Tongue (tissue), 3 donors: ENCODE measurements at places on chromosomes 5 and 9.

GRCh38 chr5:166772770-166773169 lies 1518.7 kb upstream of the WWC1 start:
- no peak for DNase-seq

DNA sequence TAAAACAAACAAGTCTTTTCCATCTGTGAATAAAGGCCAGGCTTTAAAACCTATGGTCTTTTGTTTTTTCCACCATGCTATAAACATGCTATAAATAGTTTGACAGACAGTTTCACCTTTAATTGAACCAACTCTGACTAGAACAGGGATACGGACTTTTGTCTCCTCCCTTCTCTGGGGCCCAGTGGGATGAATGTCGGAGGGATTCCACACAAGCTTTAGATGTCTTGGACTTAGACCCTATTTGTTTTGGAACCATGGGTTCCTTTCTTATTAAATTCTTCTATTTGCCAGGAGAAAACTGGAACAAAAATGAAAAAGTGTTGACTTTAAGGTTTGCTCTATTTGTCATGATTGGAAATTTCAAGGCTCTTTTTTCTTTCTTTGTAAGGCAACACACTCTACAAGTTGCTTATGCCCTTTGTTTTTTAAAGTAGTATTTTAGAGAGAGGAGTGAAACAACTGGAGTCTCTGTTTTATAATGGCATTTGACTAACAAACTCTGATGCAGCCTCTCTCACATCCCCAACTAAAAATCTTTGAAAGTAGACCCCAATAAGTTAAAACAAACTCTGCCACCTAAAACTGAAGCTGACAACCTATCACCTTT lies 145.3 kb downstream of the MLLT3 start:
- DNase-seq: peak; percentile 81

GRCh38 chr9:32989660-32990059 lies 11.8 kb downstream of the APTX start:
- DNase-seq: no peak

- DNase-seq: no peak
Measured at GRCh38 chr9:121593066-121593465, 58.4 kb upstream of the DAB2IP start.

GRCh38 chr5:174527916-174528540 lies 196.4 kb upstream of the MSX2 start:
- DNase-seq: peak; percentile 73

- no peak for DNase-seq
Measured at GRCh38 chr9:117718701-117719100, 14.5 kb downstream of the TLR4 start.

- peak; percentile 70 for DNase-seq
Measured at GRCh38 chr5:150350524-150351344, 6.8 kb upstream of the TCOF1 start.

DNA sequence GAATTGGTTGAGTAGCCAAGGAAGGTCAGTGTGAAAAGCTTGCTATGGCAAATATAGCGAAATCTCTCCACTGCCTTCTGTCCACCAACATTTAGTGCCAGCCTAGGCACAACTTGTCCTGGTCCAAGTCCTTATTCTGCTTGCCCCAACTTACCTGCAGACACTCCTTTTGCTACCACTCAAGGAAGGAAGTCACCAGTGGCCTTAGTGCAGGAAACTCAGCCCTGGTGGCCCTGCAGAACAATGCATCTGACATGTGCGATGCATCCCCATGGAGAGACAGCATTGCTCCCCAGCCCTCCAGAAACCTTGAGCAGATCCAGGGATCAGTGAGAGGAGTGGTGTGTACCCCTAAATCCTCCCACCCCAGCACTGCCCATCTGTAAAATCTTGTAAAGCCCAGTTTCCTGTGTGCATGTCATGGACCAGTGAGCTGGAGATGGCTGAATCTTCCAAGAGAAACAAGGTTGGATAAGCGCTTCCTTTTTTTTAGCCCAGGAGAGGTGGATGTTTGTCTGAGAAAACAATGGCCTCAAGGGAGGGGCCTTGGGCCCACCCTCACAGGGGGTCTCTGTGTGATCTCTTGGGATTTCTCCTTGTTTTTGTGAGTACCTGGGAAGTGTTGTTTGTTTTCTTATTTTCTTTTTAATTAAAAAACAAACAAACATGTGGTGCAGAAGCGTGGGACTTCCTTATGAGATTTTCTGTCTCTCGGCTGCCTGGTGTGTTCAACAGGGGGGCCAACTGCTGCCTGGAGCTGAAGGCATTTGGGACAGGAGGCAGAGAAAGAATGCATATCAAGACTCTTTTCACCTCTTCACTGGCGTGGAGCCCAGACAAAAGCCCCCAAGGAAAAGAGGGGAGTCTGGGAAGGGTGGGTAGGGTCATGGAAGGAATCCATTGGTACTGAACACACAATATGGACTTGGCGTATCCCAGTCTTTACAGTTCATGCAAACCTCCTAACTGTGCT lies 3.6 kb downstream of the FOXI1 start:
- DNase-seq: no peak

DNA sequence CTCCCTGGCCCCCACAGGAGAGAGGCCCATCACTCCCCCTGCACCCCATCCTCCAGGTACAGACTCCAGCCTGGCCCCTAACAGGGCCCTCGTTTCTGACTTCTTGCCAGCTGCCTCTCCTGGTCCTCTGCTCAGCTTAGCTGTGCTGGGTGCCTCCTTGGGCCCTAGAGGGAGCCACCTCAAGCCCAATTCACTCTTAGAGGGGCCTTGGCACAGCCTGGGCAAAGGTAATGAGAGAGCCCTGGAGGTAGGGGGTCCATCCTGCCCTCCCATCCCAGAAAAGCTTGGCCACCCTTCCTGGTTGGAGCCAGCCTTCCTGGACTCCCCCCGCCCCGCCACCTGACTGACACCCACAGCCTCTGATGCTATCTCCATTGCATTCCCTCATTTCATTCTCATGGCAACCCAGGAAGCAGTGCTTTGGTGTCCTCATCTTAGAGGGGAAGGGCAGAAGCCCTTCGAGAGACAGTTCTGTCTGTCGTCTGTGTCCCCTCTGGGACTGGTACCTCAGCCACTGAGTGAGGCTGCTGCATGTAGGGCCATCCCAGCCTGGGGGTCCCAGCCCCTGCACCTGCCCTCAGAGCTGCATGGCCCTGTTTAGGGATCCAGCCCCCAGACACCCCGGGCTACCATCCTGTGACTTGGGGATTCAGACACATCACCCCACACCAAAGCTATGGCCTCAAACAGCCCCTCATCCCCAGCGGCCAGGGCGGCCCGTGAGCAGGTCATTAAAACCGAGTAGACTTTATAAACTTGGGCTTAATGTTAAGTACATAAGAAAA lies 95.5 kb downstream of the BARX1 start:
- DNase-seq: no peak

DNA sequence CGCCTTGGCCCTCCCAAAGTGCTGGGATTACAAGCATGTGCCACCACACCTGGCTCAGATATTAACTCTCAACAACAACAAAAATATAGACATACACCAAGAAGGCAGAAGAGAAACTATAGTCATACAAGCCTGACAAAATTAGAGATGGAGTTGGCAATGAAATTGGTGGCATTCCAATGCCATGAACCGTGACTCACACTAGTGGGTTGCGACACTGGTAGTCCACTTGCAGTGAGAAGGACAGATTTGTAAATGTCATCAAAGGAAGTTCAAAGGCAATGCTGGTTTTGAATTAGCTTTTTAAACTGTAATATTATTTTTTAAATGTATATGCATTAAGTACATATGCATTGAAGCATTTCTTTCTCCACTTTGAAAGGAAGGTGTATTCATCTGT lies 8.5 kb upstream of the DNAJC25 start:
- DNase-seq: no peak

GRCh38 chr9:94951324-94952135 lies 225.0 kb downstream of the AOPEP start:
- DNase-seq: peak; percentile 81

- no peak for DNase-seq
Measured at GRCh38 chr5:73307645-73308355, 134.8 kb downstream of the TMEM174 start.

DNA sequence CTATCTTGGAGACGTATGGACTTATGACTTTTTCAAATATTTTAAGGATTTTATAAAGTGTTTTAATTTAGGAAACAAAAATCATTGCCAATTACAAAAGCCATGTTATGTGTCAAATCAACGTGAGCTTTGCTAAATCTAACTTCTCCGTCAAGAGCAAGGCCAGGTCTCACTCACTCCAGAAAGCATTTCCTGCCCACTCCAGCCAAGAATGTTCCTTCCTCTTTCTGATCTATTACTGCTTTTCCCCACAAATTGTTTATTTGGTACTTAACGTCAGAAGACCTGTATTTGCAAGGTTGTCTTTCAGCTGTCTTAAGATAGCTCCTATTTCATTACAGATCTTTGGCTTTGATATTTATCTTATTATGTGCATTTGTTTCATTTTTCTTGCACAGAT lies 193.5 kb upstream of the HAPLN1 start:
- no peak for DNase-seq

DNA sequence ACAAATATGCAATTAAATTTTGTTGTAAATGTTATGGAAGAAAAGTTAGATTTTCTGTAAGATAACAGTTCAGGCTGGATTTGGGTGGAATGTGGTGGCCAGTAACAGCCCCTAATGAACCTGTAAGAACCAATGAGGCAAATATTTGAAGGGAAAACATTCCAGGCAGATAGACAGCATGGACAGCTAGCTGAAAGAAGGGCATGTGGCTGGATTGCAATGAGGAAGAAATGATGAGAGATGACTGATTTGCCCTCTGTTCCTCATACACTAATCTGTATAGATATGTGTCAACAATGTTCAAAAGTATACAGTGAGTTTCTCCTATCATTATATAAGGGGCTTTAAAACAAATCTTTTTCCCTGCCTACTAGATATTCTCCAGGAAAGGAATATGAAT lies 58.8 kb downstream of the MAN2A1 start:
- no peak for DNase-seq

- peak; percentile 32 for DNase-seq
Measured at GRCh38 chr5:142012186-142012785, 541 bp downstream of the GNPDA1 start.

GRCh38 chr5:177233206-177233605 lies 70.3 kb downstream of the RAB24 start:
- DNase-seq: peak; percentile 62

- no peak for DNase-seq
Measured at GRCh38 chr5:33457126-33457525, 16.4 kb downstream of the TARS1 start.

DNA sequence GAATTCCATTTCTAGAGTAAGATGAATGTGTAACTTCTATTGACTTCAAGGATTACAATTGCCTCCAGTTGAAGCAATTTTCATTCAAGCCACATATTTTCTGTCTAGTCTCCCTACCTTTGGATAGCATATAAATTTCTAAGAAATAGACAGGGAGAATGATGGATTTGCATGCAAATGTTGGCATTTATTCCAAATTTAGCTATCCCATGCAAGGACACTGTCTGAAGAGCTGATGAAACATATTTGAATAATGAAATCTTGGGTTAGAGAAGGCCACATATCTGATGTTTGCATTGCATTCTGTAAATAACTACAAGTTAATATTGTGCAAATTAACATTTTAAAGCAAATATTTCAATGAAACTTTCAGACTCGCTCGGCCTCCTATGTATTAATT lies 36.0 kb upstream of the NAA35 start:
- no peak for DNase-seq
